ENCODE measurements at places on chromosomes 12 and 14.

- no peak for DNase-seq
These were observed 118.9 kb downstream of the CHST11 start for GRCh38 chr12:104575442-104576186.

DNA sequence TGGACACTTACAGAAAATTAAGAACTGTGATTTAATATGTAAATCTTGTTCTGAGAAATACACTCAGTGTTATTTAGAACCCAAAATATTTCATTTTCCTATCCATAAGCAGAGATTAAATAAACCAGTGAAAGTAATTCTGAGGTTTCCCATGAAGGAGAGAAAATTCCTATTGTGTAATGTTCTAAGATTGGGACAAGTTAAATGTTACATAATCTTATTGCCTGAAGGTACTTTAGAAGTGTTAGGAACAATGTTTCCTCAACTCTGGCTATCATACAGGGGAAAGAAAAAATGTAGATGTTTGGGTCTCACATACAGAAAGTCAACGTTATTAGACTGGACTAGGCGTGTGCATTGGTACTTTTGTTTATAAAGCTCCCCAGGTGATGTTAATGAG, 281.9 kb upstream of the SYT10 start:
- no peak for DNase-seq

GRCh38 chr12:93944201-93944600, 204.2 kb upstream of the PLXNC1 start:
- no peak for DNase-seq

GRCh38 chr12:93376436-93377251, 1.1 kb upstream of the NUDT4 start:
- peak; percentile 72 for DNase-seq

GRCh38 chr14:69632164-69632563, 20.8 kb downstream of the SUSD6 start:
- no peak for DNase-seq

DNA sequence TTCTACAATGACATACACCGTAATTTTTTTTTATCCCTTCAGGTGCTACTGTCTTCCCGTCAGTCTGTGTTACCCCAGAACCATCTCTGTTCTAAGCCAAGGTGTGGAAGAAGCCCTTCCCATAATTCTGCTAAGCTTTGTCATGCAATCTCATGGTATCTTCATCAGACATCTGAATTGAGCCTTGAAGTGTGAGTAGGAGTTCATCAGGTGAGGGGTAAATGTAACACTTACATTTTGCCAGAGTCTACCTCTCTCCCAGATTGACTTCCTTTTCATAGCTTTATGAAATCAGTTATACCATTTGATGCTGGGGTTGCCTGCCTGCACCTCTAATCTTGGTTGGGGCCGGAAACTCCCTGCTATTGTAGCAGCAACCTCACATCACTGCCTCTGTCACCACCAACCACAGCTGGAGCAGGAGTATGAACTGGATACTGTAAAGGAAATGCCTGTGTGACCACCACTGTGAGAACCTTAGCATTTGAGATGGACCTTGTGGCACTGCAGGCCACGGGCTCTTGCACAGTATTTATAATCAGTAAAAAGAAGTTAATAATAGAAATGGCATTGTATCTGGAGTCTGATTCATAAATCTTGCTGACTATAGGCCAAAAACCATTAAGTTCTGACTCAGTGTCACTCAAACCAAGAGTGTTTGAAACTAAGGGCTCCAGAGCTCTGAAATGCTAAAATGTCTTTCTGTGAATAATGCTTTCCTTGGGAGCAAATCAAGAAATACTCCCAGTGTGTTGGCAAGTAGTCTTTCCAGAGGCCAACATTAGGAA, 58.7 kb upstream of the STK38L start:
- no peak for DNase-seq

GRCh38 chr14:89543425-89543790, 126.4 kb upstream of the FOXN3 start:
- DNase-seq = no peak

DNA sequence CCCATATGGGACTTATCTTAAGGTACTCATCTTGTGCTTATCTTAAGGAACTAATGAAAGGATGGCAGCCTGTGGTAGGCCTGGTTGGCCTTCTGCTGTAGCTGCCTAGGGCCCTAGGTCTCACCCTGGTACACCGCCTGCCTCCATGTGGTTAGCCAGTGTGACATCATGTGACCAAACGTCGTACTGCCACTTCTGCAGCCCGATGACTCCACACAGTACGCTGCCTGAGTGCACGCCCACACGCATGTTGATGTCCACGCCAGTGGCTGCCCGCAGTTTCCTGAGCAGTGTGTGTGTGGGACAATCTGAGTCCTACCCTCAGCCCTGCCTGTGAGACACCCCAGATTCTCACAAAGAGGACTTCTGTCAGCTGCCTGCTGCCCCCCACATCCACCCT, 5.1 kb downstream of the ADCY4 start:
- DNase-seq = no peak

DNA sequence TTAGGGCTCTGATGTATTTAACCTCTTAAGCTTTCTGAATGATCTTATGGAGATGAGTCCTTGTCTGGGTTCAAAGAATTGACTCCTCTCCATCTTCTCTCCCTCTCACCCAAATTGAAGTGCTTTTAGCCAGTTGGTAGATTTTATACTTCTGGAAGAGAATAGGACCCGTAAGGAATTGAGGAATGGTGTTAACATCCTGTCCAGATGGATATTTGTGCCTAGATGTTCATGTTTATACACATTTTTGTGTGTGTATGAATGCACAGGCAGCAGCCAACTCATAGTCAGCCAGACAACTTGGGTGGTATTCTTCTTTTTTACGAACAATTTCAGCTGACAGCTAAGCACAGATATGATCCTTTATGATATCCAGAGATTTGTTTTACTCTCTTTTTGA, 449.6 kb upstream of the RGS6 start:
- DNase-seq = no peak

- no peak for DNase-seq
These were observed 141.3 kb downstream of the SMOC1 start for GRCh38 chr14:70020352-70021170.

- DNase-seq = no peak
These were observed 52.7 kb downstream of the ESRRB start for GRCh38 chr14:76428611-76429010.

GRCh38 chr12:67472539-67472938, 176.0 kb upstream of the DYRK2 start:
- DNase-seq = no peak

GRCh38 chr12:131735476-131736445, 24.9 kb downstream of the SFSWAP start:
- DNase-seq = no peak

- no peak for DNase-seq
These were observed 590.5 kb upstream of the LRFN5 start for GRCh38 chr14:41016213-41016612.

DNA sequence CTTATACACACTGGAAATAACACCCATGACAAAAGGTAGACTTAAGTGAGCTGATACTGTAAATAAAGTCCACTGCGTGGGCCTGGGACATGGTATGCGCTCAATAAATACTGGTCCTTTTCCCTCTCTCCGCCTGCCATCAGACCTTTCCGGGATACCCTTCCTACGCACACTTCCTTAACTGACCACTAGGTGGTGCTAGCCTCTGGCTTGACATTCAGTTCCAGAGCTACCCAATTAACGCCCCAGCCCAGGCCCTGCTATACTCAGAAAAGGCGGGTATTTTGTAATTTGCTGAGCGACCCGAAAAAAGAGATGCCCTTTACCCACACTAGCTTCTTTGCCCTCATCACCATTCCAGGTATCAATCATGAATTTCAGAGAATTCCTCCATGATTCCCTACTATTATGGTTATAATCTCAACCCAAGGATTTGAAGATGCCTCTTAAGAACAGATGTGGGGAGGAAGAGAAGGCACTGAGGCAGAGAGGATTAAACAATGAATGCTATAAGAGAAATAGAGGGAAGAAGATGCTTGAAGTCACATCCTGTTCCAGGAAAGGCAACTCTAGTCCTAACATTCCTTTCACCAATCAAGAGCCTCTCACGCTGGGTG, 3.9 kb upstream of the LRP1 start:
- peak; percentile 65 for DNase-seq

DNA sequence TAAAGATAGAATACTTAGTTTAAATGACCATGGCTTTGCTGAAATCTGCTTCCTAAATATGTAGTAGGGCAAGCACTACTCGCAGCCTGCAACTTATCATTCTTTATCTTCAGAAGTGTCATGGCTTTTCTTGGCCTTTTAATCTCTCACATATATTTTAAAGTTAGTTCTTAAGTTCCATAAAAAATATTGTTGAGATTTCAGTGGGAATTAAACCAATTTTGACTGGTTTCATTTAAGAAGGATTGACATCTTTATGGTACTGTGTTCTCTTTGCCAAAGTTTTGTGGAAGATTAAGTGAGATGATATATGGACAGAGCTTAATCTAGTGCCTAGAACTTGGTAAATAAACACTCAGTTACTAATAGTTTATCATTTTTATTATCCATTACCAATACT, 56.7 kb downstream of the KIAA0586 start:
- DNase-seq = no peak

DNA sequence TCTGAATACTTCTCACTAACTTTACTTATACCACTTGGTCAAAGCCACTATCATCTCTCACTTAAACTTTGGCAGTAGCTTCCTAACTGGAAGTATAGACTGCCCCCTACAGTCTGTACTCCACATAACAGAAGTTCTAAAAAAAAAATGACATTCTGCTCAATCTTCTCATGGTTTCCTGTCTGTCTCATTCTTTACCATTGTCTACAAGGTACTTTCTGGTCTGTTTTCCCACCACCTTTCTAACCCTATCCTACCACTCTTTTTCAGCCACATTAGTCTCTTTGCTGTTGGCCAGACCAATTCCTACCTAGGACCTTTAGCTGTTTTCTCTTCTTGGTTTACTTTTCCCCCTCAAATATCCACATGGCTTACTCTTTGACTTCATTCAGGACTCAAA, 14.7 kb downstream of the CPSF6 start:
- peak; percentile 16 for DNase-seq
